ENCODE measurements at places on chromosomes 1 and 21.

GRCh38 chr1:68015369-68015768 lies 35.1 kb downstream of the DIRAS3 start:
- no peak for DNase-seq

DNA sequence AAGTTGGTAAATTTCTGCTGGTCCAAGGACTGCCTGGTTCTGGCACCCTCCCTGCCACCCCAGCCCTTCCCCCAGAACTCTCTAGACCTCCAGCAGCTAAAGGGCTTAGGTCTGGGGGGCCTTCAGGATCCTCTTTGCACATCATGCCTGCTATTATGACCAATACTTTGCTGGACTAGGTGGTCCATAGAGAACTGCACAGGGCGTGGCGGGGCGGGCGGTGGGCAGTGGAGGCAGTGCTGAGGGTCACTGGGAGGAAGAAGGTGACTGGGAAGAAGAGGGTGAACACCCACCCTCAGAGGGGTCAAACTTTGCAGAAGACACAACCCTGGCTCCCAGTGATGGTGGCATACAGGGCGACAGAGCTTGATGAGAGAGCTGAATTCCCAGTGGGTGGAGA lies 18.2 kb downstream of the CDK18 start:
- DNase-seq: no peak

DNA sequence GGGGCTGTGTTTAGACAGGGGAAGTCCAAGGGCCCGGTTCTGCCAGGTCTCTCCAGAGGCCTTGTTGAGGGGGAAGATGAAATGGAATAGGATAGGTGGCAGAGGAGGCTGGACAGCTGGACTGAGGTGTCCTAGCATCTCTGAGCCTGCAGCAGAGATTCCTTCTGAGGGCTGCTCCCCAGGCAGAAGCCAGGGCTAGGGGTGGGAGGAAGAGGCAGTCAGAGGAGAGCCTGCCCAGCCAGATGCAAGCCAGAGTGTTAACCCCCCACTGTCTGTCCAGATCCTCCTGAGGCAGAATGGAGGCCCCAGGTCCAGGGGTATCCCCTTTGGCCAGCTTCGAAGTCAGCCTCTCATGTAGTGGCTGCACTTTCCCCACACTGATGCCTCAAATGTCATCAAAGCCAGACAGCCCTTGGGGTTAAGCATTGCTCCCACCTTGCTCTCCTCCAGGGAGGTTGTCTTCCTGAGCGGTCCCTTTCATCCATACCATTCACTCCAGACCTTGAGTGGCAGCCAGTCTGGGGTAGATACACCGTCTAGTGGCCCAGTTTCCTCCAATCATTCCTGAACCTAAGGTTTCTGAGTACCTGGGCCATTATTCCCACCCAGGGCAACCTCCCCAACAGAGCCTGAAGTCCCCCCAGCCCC lies 1.7 kb downstream of the CSF1 start:
- DNase-seq: no peak

- no peak for DNase-seq
These were observed 28.8 kb upstream of the TRIM45 start for GRCh38 chr1:117150316-117150715.

DNA sequence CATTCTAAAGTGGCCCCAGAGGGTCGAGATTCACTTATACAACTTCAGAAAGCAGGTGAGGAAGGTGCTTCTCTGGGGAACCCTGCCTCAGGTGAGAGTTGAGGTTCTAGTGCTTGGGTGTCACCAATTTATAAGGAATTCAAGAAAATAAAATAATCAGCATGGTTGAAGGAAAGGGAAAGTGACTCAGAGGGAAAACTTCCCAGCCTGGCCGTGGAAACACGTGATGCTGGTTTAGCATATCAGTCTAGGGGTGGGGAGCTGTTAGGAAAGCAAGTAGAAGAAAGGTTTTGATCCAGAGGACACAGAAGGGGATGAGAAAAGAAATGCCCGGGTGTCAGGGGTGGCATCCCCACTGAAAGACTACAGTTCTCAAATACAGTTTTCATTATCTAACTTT lies 37.7 kb upstream of the TMEM125 start:
- DNase-seq: no peak

DNA sequence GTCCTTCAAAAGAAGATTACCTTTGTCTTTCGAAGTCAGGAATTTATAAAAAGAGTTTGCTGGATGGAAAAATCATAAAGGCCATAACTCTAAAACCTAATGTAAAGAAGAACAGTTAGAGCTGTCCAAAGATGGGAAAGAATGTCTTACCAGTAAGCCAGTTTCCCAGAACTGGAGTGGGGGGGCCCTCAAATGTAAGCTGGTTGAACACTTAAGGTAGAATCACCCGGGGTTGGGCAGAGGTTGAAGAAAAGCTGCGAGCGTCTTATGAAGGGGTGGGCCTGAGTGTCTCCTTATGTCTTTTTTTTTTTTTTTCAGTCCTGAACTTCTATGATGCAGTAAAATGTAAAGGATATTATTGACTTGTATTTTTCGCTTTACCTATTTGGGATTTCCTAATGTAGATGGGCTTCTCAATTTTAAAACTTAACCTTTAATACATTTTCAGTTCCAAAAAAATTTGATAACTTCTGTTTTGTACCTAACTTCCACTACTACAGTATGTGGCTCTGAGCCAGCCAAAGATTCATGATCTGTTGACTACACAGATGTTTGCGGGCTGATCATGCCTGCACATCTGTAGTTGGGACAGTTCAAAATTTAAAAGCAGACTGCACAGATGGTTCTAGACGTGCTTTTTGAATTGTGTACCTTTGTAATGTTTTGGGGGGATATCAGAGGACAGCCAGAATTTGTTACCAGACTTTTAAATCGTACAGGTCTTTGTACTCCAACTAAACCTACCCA lies 43.6 kb downstream of the NFYC start:
- DNase-seq: no peak

DNA sequence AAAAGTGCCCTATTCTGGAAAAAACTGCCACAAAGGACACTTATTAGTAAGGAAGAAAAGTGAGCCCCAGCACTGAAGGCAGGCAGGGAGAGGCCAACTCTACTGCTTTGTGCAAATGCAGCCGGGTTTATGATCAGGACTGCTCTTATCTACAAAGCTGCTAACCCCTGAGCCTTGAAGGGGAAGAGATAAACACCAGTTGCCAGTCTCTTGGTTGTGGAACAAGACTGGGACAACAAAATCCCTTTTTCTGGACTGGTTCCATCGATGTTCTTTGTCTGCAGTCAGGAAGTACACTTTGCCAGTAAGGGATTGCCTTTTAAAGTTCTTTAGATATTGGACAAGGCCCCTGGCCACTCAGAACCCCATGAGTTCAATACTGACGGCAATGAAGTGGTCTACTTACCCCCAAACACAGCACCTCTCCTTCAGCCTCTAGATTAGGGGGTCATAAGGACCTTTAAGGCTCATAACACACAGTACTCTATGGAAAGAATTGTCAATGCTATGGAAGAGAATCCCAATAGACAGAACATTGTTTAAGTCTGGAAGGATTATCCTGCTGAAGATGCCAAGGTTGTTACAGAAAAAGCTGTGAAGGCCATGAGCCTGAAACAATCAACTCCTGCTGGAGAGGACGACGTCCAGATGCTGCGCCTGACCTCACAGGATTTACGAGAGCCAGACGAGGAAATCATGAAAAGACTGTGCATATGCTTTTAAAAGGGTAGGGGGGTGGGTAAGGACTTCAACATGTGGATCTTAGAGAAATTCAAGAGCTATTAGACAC lies 43.6 kb downstream of the GNB1 start:
- no peak for DNase-seq

- DNase-seq: no peak
These were observed 172.9 kb downstream of the SDCCAG8 start for GRCh38 chr1:243428617-243429342.

GRCh38 chr1:225861834-225862580 lies 20.2 kb downstream of the TMEM63A start:
- no peak for DNase-seq

DNA sequence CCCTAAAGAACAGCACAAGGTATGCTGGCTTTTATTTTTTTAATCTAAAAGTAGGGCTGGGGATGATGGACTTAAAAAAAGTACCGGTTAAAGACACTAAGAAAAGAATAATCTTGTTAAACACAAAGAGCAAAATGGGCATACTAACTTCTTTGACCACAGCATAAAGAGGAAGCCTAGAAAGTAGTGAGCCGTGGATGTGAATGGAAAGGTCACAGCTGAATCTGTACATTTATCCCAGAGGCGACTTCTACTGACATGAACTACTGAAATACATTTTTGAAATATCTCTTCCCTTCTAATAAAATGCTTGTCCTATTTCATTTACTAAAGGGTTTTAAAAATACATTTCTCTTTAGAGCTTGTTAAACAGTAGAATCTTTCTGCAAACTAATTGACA lies 140.7 kb downstream of the SLC45A1 start:
- no peak for DNase-seq

DNA sequence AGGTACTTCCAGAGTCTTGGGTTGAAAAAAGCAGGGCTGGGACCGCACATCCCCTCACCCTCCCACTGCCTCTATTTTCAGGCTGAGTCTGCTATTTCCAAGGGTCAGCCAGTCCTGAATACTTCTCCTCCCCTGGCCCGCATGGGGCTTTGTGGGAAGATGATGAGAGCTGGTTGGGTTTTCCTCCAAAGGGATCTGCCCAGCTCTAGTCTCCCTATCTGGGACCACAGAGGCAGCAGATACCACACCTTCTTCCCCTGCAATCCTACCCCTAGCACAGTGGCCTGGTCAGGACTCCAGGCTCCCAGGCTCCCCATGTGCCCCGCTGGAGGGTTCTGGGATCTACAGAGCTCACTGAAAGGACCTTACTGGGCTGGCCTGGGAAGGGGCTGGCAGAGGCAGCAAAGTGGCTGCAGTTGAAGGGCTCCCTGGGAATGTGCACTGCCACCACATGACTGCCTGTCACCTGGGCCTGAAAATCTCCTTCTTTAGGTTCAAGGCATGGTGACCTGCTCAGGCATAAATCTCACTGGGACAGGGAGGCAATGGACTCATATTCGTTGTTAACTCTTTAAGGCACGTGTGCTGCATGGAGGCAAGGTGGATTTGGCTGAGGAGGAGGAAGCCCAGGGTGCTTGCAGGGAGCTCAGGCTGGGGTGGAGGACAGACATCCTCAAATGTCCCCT lies 13.1 kb downstream of the CACNA1S start:
- DNase-seq: no peak

- peak; percentile 88 for DNase-seq
These were observed 197.9 kb upstream of the SGIP1 start for GRCh38 chr1:66335859-66336640.

Measured in CD8-positive, alpha-beta memory T cell (primary cell).